NCI-H1436 (cell line): ENCODE measurements at places on chromosomes 1 and 21.

- DNase-seq: no peak
Measured at GRCh38 chr1:185694081-185694480, 40.1 kb upstream of the HMCN1 start.

GRCh38 chr1:41895552-41895951 lies 23.2 kb downstream of the HIVEP3 start:
- no peak for DNase-seq

DNA sequence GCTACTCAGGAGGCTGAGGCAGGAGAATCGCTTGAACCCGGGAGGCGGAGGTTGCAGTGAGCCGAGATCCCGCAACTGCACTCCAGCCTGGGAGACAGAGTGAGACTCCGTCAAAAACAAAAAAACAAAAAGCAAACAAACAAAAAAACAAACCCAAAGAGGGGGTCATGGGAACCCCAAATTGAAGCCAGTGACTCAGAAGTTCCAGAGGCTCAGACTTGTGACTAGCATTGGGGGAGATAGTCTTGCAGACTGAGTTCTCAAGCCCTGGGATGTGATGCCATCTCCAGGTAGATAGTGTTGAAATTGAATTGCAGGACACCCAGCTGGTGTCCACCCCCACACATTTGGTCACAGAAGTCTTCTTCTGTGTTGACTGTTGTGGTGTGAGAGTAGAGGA lies 24.9 kb upstream of the ENO1 start:
- no peak for DNase-seq

- DNase-seq: no peak
Measured at GRCh38 chr1:201731142-201731541, 97.8 kb upstream of the IPO9 start.

- DNase-seq: no peak
Measured at GRCh38 chr1:235100194-235100772, 28.4 kb downstream of the TOMM20 start.

GRCh38 chr21:38330666-38331065 lies 73.9 kb downstream of the KCNJ15 start:
- no peak for DNase-seq

DNA sequence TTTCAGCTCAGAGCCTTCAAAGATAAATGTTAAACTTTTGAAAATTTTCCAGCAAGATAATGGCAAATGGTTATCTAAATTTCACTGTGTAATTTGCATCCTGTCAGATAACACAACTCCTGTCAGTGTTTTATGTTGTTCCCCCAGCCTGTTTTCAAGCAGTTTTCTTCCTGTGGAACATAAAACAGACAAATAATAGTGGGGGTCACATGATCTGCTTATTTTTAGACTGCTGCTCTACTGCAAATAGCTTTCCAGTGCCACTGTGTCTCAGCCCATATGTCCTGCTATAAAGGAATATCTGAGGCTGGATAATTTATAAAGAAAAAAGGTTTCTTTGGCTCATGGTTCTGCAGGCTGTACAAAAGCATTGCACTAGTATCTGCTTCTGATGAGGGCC lies 32.2 kb downstream of the FMO3 start:
- DNase-seq: no peak

- no peak for DNase-seq
Measured at GRCh38 chr1:179921981-179922872, 32.4 kb upstream of the CEP350 start.

- DNase-seq: no peak
Measured at GRCh38 chr1:147750618-147751217, 9.7 kb downstream of the GJA5 start.

- no peak for DNase-seq
Measured at GRCh38 chr21:42298657-42299056, 16.6 kb downstream of the TFF3 start.

DNA sequence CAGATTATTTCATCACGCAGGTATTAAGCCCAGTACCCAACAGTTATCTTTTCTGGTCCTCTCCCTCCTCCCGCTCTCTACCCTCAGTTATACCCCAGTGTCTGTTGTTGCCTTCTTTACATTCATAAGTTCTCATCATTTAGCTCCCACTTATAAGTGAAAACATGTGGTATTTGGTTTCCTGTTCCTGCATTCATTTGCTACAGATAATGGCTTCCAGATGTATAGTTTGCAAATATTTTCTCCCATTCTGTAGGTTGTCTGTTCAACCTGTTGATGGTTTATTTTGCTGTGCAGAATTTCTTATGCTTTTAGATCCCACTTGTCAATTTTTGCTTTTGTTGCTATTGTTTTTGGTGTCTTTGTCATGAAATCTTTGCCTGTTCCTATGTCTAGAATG lies 21.1 kb upstream of the KCNH1 start:
- DNase-seq: no peak

GRCh38 chr1:196317535-196318522 lies 290.4 kb downstream of the KCNT2 start:
- peak; percentile 19 for DNase-seq

GRCh38 chr1:181318022-181318857 lies 165.1 kb upstream of the CACNA1E start:
- no peak for DNase-seq

DNA sequence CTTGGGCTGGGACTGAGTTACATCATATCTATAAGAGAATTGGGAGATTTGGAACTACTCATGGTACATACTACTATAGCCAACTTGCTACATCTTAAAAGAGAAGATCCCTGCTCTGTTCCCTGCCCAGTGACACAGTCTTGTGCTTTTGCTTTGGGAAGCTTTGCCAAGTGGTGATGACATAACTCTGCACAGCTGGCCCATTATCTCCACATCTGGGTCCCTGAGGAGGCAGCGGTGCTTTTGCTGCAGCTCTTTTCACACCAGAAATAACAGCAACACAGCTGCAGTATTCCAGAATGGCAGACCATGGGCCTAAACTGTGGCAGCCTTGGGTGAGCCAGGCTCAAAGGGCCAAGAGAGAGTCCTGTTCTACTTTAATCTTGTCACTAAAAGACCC lies 296.0 kb downstream of the HHAT start:
- DNase-seq: no peak

DNA sequence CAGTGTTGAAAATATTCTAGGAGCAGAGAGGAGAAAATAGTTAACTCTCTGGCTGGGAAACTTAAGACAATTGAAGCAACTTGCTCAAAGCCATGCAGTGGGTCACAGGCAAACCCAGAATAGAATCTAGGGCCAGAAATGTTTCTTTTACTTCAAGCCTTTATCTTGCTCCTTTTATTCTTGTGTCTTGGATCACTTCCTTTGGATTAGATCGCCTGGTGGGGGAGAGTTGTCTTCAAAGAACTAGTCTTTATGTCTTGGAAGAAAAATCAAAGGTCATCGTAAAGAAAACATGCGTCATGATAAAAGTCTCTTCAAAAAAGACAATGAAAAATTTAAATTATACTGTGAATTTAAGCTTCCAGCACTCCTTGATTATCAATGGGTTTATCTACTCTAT lies 493.6 kb upstream of the USP24 start:
- no peak for DNase-seq

DNA sequence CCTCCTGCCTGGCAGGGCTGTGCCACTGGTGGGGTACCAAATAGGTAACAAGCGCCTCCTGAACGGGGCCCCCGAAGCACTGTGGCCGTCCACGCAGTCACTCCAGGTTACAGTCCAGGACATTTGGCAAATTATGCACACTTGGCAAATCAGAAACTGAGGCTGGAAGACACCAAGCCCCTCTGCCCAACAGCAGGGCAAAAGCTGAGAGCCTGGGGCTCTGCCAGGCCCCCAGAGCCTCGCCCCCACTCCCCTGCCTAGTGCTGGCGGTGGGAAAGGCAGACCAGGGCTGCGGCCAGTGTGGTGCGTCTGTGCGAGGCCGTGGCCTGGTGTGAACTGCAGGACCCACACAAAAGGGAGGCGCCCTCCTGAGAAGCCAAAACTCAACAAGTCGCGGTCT lies 9.4 kb downstream of the PANK4 start:
- DNase-seq: no peak

- no peak for DNase-seq
Measured at GRCh38 chr1:180233191-180234011, 3.3 kb downstream of the LHX4 start.

DNA sequence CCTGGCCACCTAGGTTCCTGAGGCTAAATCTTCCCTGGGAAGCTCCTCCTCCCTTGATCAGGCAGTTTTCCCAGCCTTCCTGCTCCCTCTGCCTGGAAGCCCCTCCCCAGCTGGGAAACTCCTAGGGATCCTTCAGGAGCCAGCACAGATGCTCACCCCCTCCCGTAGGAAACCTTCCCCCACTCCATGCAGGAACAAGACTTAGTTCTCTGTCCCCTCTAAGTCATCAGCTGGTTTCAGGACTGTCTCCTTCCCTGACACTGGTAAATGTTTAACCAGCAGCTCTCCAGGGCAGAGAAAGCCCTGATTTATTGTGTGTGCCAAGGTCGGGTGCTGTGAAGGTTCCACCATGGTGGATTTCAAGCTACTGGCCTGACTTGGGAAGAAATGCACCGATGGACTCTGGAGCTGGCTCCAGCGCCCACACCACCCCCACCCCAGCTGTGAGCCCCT lies 25.0 kb downstream of the TTC39A start:
- no peak for DNase-seq

- DNase-seq: peak; percentile 71
Measured at GRCh38 chr21:37532868-37533780, 166.6 kb downstream of the DYRK1A start.

GRCh38 chr1:31663622-31664452 lies 19.2 kb upstream of the PEF1 start:
- peak; percentile 35 for DNase-seq

DNA sequence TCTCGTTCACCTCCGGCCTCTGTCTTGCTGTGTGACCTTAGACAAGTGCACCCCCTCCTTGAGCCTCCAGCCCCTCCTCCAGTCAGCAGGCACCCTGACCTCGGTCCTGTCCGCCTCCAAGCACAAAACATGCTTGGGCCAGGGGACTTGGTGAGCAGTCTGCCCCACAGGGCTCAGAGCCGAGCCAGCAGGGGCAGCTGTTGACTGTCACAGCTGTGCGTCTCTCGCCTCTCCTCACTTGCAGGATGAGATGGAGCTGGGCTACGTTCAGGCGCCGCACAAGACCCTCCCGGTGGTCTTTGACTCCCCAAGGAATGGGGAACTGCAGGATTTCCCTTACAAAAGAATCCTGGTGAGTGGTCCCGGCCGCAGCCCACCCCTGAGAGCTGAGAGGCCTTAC lies 24.2 kb downstream of the PADI3 start:
- DNase-seq: no peak
